Effector CD4-positive, alpha-beta T cell (primary cell): ENCODE measurements at places on chromosomes 2 and 18.

- no peak for DNase-seq
Measured at GRCh38 chr2:76829374-76830234, 692.6 kb downstream of the LRRTM4 start.

GRCh38 chr2:54047091-54047490 lies 68.3 kb upstream of the ACYP2 start:
- DNase-seq, result no peak

DNA sequence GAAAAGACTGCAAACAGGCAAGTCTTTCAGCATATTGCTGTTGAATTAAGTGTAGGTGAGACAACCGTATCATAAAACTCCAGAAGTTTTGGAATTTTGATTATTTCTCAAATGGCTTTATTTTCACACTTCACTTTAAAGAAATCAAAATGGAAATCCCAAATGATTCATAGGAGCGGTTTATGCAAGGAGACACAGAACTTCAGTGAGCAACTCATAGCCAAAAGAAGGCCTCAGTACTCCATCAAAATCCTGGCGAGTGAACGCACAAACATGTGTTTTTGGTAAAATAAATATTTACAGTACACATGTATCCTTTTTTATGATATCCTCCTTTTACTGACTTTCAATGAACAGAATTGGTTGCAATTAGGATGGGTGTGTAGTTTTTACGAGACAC lies 140.4 kb upstream of the APCDD1 start:
- DNase-seq, result no peak

- no peak for DNase-seq
Measured at GRCh38 chr2:121167411-121167810, 117.6 kb downstream of the TFCP2L1 start.

DNA sequence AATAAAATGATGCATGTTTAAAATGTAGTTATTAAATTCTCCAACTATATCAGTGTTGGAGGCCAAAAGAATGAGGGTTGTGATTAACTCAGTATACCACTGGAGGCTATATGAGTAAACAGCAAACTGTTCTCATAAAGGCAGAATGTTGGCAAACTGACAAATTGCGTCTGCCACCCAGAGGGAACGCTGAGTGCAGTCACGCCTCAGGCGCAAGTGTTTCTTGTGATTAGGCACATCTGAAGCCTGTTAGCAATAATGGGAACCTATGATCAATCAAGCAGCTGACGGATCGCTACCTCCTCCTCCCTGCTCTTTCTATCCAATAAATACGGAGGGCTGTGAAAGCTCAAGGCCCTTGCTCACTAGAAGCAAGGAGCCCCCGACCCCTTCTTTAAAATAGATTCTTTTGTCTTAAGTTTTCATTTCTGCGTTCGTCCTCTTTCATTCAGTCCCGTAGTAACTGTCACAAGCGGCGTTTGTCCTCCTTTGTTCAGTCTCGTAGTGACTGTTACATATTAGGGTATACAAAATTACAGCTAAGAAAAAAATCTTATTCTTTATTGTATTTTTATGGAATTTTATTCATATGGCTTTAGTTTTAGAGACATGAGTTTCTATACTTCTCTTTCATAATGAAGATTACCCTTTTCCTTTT lies 16.3 kb upstream of the RMND5A start:
- DNase-seq, result no peak

DNA sequence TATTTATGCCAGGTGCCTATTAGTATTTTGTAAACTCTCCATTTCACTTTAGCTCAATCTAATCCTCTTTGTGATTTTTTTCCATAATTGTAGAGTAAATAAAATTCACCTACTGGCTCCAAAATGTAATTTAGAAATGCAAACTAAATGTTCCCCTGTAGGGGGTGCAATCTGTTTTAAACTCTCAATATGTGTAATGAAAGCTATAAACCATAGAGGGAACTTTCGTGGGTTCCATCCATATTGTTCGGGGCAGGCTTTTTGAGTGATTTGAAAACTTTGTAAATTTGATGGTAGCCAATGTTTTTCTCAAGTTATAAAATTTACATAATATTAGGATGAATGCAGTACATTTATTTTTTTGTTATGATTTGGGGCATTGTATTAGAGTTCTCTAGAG lies 49.4 kb downstream of the TSPYL6 start:
- no peak for DNase-seq

DNA sequence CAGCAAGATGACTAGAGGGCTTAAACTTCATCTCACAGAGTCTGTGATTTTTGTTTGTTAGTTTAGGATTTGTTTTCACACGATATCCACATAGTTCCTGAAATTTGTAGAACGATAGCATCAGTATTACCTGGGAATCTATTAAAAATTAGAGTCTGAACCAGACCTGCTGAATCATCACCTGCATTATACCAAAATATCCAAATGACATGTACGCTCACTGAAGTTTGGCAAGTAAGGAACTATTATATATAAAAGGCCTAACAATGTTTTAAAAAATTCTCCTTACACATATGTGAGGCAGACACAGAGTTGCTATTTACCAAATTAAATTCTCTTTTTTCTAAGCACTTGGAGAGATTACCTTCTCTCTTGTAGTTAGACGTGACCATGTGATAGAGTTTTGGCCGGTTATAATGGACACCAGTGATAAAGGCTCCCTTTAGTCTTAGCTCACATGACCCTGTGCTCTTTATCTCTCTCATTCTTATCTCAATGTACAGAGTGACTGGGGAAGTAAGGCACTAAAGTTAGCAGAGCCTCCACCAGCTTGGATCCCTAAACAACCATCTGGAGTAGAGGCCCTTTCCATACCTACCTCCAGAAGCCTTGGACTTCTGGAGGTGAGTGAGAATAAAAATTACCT lies 363.1 kb downstream of the DSC3 start:
- DNase-seq, result no peak

GRCh38 chr18:10374636-10375293 lies 79.7 kb upstream of the APCDD1 start:
- DNase-seq, result no peak

DNA sequence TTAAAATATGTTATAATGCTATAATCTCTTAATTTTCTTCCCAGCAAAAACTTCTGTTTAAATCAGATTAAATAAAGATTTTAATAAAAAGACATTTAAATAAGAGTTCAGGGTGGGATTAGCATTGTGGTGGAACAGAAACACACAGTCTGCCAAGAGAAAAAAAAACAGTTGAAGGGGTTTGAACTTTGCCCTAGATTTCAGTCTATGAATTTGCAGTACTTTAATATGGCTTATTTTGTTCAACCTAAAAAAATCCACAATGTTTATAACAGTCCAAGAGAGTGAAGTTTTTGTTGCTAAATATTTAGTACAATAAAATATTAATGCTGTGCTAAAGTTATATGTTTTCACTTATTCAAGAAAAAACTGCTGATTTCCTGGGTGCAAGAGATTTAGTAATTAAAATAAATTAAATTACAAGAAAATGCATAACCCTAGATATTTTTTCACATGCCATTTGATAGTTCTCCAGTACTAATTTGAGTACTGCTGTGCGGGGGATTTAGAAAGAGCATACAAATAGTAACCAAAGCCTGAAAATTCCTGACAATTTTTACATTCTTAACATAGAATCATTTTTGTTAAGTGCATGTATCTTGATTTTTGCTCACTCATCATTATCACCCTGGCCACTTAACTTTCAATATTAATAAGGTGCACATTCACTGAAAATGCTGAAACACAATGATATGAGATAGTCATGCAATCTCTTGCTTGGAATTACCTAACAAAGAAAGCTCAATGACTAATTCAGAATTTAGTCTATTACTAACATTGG lies 52.6 kb downstream of the SLC40A1 start:
- no peak for DNase-seq

GRCh38 chr2:158570869-158571268 lies 114.1 kb downstream of the PKP4 start:
- no peak for DNase-seq

- DNase-seq, result no peak
Measured at GRCh38 chr2:233051241-233052149, 8.6 kb upstream of the INPP5D start.

DNA sequence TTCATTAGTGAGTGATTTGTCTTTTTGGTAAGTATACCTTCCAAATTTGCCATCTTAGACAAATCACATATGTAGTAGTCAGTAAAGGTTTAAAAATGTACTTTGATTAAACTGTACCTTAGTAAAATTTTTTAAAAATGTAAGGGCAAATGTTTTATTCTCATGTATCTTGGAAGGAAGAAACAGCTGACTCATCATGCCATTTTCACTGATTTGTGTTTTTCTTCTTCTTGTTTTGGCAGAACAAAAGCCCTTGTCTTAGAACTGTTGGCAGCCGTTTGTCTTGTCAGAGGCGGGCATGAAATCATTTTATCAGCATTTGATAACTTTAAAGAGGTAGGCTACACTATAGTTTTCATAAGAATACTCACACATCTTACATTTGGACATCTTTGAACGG lies 136.5 kb downstream of the PRPF40A start:
- no peak for DNase-seq

GRCh38 chr2:16960579-16960978 lies 294.9 kb upstream of the CYRIA start:
- DNase-seq, result no peak

GRCh38 chr18:6482198-6482977 lies 67.7 kb upstream of the L3MBTL4 start:
- no peak for DNase-seq

DNA sequence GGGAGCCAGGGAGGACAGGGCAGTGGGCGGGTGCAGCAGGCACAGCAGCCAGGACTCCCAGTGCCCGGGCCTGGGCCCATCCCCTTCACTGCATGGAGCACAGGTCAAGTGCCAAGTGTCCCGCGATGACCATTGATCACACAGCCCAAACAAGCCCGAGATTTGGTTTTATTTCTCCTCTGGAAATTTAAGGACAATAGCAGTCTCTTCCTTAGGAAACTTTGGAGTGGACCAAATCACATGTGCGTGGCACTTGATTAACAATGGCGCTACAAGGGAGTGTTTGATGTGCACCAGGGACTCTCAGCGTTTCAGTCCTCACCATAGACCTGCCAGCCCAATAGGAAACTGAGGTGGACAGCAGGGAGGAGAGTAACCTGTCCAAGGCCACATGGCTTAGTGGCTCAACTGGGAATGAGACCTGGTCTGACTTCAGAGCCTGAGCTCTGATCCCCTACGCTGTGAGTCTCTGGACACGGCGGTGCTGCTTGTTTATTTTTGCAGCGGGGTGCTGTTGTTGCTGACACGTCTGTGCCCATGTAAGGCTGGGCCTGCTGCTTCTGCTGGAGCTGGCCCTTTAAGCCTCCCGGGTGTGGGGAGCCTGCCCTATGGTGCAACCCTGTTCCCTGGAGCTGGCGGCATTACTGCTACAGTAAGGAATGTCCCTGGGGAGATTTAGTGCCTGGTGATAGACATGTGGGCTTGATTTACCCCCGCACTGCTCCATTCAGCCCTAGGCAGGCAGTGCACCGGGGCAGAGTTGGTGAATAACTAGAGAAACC lies 194.2 kb downstream of the INHBB start:
- DNase-seq, result no peak

DNA sequence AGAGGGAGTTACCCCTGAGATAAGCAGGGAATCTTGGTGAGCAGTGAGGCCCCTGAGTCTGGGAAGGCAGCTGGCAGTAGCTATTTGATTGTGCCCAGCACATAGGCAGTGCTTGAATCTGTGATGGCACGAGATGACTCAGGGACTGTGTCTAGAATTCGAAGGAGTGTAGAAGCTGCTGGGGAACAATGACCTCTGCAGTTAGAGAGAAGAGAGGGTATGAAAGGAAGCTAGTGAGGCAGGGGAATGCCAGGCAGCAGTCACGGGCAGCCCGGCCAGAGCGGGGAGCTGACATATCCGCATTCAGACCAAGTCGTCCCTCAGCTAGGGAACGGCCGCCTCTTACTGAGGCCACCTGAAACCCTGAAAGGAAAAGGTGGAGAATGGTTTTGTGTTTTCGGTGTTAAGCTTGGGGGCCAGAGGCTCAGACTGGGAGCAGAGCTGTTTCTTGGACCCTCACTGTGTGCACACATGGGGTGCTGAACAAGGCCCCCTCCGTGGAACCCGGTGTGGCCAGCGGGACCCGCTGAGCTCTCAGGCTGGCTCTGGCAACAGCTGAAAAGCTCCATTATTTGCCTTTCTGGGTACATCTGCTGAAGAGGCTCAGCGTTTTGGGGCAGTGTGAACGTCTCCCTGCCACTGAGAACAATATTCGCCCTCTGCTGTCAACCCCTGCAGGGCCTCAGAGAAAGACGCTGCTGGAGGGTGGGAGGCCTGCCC lies 32.9 kb downstream of the ARHGEF4 start:
- no peak for DNase-seq

- no peak for DNase-seq
Measured at GRCh38 chr2:84029903-84030575, 429.0 kb downstream of the SUCLG1 start.

- no peak for DNase-seq
Measured at GRCh38 chr2:120825370-120826259, 89.9 kb downstream of the GLI2 start.

DNA sequence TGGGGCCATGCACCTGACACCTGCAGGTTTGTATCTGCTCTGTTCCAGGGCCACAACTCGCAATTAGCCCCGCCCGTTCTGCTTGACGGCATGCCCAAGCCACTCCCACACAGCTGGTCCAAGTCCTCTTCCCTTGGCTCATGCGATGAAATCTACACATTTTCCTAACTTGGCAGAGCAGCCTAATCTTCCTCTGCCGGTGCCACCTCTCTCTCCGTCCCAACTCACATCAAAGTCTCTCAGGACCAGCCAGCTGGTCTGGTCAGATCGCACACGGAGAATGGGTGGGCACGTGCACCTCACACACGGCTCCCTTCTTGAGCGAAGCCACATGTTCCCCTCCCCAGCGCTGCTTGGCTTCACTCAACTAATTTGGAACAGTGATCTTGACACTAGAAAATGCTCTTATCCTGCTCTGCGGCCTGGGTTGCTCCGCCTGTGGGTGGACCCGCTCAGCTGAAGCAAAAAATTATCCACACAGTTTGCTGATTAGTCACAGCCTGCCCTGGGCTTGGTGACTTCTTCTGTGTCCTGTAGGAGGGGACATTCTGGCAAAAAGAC lies 176.7 kb downstream of the NRP2 start:
- DNase-seq, result no peak

DNA sequence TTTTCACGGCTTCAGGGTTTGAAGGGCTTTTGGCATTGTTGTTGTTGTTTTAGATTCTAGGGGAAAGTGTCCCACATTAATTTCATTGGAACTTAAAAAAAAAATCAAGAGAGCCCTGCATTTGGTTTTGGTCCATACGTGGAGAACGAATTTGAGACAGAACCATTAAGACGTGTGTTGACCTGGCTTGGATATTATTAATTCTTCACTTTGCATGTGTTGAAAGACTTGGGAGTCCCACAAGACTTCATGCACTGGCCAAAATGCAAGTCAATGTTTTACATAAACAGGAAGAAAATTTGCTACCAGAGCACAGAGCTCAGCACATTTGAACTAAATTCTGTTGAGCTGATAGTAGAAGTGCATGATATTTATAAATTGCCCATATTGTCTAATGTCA lies 761.2 kb upstream of the ACVR2A start:
- DNase-seq, result no peak

DNA sequence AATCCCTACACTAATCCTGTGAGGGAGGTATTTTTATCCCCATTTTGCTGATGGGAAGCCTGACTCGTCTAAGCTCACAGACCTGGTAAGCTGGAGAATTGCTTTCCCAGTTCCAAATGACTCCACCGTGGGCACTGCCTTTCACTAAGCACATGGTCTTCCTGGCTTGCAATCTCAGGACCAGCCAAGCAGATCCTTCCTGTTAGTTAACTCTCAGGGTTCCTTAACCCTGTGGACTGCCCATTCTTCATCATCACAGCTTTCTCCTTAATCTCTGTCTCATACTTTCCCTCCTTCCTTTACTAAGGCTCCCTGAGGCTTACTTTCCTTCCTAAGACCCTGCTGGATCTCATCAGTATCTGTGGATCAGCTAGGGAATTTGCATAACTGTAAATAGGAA lies 122.2 kb upstream of the ZEB2 start:
- DNase-seq, result no peak
